Activated T-helper 1 cell treated with anti-CD3 and anti-CD28 coated beads, Interleukin-2, amount 50 U/mL, for 16 hours (primary cell): ENCODE measurements at places on chromosomes 1 and 21.

GRCh38 chr21:39071623-39072214 is 111.5 kb downstream of the PSMG1 start:
- no peak for DNase-seq

- DNase-seq, result no peak
These were observed 61.2 kb upstream of the MCOLN3 start for GRCh38 chr1:85109475-85109874.

DNA sequence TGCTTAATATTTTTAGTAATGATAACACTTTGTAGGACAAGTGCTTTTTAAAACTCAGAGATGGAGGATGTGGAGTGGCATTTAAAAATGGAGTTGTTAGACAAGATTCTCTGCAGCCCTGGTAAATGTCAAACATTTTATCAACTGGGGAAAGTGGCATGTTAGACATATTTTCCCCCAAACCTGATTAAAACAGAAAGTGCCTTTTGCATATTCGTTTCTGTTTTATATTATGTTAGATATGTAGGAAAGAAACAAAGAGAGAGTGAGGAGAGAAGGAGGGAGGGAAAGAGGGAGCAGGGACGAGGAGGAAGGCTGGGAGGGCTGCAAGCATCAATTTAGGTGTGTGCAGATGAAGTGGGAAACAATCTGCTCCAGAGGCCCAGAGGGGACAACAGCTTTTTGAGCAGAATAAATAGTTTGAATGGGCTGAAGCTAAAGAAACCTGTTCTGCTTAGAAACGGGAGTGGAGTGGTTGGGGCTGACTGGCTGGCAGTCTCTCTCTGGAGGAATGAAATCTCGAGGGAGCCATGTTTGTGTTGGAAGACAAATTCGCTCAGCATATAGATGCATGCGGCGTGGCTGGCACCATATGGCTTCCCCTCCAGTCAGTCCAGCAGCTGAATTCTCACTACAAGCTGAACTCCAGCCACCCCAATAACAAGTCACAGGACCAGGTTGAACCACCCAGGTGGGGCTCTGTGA is 502.2 kb downstream of the AJAP1 start:
- no peak for DNase-seq

DNA sequence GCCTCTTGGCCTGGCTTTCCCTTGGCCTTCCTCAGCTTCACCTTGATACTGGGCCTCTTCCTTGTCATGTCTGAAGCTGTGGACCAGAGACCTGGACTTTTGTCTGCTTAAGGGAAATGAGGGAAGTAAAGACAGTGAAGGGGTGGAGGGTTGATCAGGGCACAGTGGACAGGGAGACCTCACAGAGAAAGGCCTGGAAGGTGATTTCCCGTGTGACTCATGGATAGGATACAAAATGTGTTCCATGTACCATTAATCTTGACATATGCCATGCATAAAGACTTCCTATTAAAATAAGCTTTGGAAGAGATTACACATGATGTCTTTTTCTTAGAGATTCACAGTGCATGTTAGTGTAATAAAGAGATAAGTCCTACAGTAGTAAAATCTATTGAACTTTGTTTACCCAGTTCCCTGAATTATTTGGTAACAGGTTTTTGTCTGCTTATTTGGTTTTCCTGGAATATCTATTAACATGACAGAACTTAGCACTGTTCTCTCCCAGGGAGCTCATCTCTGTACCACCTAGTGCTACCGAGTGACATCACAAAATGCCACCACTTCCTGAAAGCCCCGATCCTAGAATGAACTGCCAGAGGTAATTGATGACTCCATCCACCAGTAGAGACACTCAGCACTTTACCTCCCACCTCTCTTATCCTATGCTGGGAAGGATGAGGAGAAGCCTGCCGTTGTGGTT is 22.2 kb downstream of the UBE2T start:
- no peak for DNase-seq

DNA sequence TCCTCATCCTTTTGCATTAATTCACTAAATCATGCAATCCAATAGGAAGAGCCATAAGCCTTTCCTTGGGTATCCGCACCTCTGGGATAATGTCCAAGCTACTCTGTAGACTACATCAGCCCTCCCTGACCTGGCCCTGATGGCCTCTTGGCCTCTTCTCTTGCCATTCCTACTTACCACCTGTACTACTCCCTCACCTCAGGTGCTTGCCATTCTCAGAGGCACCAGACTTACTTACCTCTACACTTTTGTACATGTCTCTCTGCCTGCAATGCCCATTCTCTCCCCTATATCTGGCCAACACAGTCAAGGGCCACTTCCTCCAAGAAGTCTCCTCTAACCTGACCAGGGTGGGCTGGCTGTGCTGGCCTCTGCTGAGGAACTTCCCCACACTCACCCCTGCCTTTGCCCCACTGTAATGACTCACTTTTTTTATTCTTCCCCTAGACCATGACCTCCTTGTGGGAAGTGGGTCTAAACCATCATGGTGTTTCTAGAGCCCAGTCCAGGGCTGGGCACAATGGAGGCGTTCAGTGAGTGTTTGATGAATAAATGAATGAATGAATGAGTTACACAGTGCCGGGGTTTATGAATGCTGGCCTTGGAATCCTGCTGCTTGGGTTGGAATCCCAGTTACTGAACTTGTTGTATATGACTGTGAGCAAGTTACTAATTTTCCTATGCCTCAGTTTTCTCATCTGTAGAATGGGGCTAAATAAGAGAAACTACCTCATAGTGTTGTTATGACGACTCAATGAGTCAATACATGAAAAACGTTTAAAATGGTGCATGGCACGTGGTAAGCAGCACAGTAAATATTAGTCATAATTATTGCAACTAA is 179.8 kb downstream of the FOXD2 start:
- no peak for DNase-seq

DNA sequence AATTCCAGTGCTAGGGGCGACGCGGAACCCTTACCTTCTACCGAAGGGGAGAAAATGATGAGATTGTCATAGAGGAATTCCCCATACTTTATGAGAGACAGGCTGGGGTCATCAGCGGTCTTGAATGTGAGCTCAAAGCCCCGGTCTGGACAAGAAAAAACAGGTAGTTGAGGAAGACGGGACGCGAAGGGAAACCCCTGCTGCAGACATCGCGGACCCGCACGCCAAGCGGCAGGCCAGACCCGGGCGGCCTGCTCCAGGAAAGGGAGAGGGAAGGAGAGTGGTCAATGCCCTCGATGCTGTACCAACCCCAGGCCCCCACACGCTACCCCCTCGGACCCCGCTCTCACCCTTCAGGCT is 342 bp downstream of the DDOST start:
- DNase-seq, result no peak

DNA sequence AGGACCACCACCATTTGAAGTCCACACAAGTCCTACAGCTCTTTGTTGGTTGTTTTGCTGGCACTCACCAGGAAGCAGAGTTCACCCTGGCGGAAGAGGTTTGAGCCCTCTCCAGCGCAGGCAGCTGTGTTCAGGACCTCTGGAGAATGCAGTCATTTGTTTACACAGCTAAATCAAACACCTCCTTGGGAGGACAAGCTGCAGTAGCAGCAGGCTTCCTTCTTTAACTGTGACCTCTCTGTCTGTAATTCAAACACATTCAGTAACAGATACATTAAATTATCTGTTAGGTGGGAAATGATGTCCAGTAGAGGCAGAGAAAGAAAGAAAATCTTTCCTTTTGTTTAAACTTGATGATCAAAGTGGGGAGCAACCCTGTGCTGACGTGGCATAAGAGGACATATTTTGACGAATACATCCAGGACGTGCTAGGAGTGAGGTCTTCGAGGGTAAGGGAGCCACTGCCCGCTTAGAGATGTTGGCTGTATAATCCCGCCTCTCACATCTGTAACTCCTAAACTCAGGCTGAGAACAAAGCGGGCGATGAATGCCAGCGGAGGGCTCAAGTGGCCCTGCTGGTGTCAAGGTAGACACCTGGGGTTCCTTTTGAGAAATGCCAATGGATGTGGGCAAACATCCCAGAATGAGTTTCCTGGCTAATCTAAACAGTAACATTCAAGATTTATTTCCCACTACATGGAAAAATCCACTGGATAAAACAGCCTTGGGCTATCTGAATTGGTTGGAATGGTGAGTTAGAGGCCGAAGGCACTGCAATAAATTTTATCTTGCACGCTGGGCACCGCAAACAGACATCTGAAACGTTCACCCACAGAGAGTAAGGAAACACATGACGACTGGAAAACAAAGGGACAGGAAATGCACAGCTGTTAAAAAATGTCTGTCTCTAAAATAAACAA is 51.7 kb downstream of the ABCA4 start:
- DNase-seq, result no peak

DNA sequence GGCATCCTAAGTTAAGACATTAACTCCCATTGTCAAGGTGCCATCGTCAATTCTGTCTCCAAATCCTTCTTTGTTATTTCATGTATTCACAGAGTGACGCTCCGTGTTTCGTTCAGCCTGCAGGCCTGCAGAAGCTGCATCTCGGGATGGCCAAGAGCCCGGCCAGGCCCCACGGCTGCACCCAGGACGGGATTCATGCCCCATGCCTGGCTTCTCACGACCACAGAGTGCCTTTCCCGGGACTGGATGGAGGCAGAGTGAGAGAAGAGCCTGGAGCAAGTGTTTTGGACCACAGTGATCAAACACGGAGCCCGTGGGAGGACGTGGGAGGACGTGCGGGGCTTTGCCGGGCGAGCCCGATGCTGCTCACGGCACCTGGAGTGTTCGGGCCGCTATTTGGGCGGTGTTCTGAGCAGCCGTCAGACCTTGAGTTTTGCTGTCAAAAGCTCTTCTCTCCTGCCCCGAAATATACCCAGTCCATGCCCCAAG is 56.8 kb downstream of the COL6A1 start:
- no peak for DNase-seq

- peak; percentile 69 for DNase-seq
These were observed 627 bp upstream of the GNB1 start for GRCh38 chr1:1891349-1892078.

DNA sequence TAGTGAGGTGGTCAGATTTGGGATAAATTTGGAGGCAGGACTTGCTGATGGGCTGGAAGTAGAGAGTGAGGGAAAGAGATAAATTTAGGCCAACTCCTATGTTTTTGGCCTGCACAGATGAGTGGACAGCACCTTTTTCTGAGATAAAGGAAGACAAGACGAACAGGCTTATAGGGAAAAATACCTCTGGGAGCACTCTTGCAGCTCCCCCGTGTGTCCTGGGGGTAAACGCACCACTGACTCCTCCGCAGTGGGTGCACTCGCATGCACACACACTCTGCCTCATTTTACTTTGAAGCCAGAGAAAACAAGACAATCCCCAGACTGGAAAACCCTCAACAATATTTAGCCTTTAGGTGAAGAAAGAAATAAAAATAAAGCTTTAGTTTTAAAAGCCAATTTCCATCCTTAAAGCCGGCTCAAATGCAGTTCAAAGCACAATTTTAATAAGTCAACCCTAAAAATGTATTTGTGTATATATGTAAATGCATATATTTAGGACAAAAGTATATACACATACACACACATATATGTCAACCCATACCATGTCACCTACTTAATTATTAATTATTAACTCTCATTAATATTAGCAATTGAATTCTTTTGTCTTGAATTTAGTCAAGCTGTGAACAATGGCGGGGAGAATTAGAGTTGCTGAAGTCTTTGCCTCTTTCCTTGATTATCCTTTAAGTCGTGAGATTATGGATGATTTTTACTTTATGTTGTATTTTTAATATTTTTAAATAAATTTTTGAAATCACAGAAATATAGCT is 341.8 kb downstream of the ZNF326 start:
- DNase-seq, result no peak

GRCh38 chr1:91680556-91681155 is 180.0 kb downstream of the CDC7 start:
- DNase-seq, result no peak

GRCh38 chr1:232423591-232423990 is 206.3 kb downstream of the SIPA1L2 start:
- DNase-seq, result no peak

DNA sequence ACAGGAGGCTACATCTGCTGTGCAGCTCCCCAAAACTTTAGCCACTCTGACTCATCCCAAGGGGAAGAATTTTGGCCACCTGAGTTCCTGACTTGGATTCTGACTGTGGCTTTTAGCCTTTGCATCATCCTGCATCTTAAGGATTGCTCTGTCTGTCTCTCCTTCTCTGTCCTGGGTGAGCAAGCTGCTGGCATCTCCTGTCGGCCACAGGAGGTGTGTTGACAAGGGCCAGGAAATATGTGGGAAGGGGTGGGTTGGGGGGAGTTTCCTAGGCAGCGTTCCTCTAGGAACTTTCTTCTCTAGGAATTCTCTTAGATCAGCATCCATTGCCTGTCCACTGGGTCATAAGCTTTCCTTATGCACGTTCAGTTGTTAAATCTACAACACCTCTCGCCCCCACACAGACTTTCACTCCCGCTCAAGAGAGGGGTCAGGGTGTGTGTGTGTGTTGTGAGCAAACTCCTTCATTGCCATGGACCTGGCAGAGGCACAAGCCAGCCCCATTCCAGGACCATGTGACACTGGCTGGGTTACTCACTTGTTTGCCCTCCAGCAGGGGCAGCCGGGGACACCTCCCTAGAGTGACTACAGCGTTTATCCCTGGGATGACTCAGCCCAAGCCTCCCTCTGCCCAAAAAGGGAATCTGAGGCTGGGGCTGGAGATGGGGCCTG is 145.0 kb upstream of the DUSP10 start:
- DNase-seq, result no peak

DNA sequence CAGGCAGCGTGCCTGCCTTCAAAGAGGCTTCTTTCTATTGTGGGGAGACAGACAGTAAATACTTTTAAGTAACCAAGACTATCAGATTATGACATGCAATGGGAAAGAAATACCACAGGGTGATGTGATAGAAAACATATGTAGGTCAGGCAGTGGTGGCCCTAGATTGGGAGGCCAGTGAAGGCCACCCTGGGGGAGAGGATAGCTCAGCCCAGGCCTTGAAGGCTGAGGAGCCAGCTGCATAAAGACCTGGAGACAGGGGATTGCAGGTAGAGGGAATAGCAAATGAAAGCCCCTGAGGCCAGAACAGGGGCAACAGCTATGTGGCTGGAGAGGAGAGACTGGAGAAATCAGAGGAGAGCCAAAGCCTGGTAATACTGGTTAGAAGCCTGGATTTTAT is 4.0 kb downstream of the SOX13 start:
- no peak for DNase-seq

GRCh38 chr1:185450060-185450788 is 133.2 kb upstream of the IVNS1ABP start:
- no peak for DNase-seq

DNA sequence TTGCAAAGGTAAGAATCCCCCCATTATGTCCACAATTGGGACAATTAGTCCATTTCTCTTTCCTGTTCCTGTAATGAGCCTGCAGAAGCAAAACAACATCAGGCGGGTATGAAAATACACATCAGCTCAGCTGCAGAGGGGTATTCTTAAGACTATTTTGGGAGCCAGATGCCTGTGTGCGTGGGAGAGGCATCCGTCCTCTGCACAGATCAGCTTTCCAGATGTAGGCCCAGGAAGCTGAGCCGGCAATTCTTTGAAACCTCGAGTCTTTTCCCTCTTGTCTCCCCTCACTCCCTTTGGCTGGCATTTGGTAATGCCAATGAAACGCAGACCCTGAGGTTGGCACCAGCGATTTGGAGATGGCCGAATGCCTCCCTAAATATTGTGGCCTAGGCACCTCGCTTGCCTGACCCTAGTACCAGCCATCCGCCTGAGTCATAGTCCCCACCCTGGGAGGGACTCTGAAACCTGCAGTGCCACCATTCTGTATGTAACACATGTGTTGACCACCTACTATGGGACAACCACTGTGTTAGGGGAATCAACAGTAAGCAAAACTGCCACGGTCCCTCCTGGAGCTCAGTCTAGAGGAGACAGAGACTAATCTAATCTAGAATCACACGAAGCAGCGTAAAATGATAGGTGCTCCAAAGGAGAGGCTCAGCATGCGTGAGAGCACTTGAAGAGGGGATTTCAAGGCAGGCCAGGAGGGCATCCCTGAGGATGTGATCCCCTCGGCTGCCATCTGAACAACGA is 603.0 kb downstream of the MATN1 start:
- DNase-seq, result no peak

GRCh38 chr1:171801487-171801891 is 20.0 kb downstream of the METTL13 start:
- DNase-seq, result no peak
